ENCODE measurements at places on chromosomes 3 and 15.
A peak's percentile ranks its signal among the peaks of the same experiment; 100 is the strongest.

GRCh38 chr15:40787344-40787841 is 17.6 kb downstream of the C15orf62 start:
- peak; percentile 27 for DNase-seq

DNA sequence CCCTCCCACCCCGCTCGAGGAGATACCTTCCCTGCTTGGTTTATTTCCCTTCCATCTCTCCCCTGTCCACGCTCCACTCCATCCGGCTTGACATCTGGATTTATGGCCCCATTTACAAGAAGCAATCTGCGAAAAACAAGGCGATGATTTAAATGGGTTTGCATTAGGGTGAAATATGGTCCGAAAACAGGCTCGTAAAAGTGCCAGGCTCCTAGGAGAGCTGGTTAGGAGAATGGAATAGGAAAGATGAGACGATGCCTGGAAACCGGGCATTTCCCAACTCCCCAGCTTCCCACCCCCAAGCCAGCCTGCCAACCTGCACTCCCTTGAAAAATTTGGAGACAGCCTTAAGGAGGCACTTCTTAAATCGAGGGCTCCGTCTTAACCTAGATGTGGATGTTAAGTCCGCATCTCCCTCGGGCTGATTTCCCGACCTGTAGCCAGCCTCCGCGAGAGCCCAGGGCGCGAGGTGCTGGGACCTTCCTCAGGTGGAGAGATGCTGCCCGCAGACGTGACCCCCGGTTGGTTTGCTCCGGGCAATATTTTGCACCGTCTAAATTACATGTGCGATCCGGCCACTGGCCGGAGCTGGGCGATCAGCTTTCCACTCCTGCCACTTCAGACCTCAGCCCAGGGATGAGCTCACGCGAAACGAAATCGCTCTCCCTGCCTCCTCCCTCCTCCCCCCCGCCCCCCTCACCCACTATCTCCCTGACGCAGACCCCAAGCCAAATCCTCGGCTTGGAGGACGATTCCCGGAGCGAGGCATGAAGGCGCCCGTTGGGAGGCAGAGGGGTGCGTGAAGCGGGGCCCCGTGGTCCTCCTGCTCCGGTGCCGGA is 1.3 kb downstream of the GRM7 start:
- DNase-seq = no peak

DNA sequence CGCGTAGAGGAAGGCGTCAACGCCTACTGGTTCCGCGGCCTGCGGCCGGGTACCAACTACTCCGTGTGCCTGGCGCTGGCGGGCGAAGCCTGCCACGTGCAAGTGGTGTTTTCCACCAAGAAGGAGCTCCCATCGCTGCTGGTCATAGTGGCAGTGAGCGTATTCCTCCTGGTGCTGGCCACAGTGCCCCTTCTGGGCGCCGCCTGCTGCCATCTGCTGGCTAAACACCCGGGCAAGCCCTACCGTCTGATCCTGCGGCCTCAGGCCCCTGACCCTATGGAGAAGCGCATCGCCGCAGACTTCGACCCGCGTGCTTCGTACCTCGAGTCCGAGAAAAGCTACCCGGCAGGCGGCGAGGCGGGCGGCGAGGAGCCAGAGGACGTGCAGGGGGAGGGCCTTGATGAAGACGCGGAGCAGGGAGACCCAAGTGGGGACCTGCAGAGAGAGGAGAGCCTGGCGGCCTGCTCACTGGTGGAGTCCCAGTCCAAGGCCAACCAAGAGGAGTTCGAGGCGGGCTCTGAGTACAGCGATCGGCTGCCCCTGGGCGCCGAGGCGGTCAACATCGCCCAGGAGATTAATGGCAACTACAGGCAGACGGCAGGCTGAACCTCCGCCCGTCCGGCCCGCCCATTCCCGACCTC is 4.1 kb downstream of the ISLR2 start:
- DNase-seq = peak; percentile 16

GRCh38 chr3:71069797-71070196 is 513.7 kb downstream of the FOXP1 start:
- no peak for DNase-seq

GRCh38 chr3:152209776-152210175 is 59.0 kb upstream of the MBNL1 start:
- no peak for DNase-seq

- DNase-seq = no peak
Measured at GRCh38 chr15:99956022-99956775, 223.0 kb upstream of the LYSMD4 start.
